ENCODE measurements at places on chromosomes 2 and 18.

DNA sequence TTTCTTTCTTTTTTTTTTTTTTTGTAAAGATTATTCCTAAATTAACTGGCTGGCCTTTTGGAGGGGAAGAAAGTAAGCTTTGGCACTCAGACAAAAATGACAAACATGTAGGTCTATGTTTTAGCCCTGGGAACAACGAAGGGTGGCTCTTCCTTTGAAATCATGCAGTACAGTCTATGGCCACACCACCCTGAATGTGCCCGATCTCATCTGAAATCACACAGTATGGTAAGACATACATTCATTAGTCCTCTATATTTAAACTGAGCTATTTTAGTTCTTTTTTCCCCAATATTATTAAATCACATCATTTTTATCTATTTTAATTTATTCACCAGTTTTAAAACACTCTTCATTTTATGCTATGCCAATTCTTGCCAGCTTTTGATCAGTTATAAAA lies 48.2 kb downstream of the PLA2R1 start:
- DNase-seq, result no peak

DNA sequence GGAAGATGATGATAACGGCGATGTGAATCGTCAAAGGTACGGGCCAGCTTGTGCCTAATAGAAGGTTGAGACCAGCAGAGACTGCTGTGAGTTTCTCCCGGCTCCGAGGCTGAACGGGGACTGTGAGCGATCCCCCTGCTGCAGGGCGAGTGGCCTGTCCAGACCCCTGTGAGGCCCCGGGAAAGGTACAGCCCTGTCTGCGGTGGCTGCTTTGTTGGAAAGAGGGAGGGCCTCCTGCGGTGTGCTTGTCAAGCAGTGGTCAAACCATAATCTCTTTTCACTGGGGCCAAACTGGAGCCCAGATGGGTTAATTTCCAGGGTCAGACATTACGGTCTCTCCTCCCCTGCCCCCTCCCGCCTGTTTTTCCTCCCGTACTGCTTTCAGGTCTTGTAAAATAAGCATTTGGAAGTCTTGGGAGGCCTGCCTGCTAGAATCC lies 3.0 kb downstream of the FZD7 start:
- no peak for DNase-seq

- DNase-seq, result peak; percentile 66
Measured at GRCh38 chr2:20514596-20515269, 67.9 kb downstream of the RHOB start.

- no peak for DNase-seq
Measured at GRCh38 chr18:58267493-58267892, 223.5 kb downstream of the NEDD4L start.

DNA sequence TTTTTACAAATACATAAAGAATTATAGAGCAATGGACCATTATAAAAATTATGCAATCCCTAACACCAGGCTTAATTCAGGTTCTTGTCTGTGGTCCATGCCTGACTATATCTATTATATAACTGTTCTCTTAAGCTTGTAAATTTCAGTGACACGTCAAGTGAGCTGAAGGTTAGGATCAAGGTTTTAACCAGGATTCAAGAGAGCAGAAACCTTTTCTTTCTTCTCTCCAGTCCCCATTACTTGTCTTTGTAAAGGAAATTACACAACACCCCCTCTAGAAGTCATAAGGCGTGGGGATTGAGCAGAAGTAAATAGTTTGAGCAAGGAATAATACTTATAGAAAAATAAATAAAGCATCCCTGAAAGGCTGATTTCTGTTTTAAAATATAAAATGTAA lies 122.0 kb downstream of the ZNF521 start:
- no peak for DNase-seq

- peak; percentile 81 for DNase-seq
Measured at GRCh38 chr2:200305797-200306195, 697 bp upstream of the SPATS2L start.

GRCh38 chr2:10208736-10209135 lies 86.2 kb downstream of the RRM2 start:
- DNase-seq, result no peak

GRCh38 chr2:113104054-113104611 lies 23.3 kb upstream of the IL1RN start:
- no peak for DNase-seq

GRCh38 chr2:173647681-173648311 lies 293.1 kb downstream of the CDCA7 start:
- DNase-seq, result no peak

DNA sequence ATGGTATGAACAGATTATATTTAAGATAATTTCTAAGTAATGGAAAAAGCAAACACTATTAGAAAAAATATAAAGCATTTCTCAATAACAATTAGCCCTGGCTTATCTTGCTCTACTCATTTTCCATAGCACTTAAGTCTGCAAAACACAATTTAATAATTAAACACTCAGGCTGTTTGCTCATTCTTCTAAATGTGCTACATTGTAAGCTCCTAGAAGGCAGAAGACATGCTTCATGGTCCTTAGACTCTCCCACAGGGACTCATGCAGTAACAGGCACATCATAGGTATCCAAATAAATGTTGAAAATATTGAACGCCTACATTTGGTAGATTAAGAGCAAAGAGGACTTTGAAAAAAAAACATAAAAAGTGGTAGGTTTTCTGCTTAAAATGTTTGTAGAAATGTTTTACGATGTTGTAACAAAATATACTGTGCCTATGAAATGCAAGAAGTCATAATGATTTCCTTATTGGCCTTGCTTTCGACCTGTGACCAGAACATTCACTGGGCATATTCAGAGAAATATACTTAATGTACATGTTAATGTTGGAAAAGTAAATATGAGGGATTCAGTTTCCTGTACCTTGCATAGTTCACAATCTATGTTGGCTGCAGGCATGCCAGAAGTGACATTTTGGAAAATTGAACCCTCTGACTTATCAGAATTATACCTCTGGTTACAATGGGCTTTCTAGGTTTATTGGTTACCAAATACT lies 27.2 kb downstream of the G6PC2 start:
- no peak for DNase-seq

GRCh38 chr2:226515344-226516055 lies 284.1 kb downstream of the IRS1 start:
- no peak for DNase-seq

GRCh38 chr2:236781933-236782816 lies 212.6 kb downstream of the ACKR3 start:
- DNase-seq, result no peak

DNA sequence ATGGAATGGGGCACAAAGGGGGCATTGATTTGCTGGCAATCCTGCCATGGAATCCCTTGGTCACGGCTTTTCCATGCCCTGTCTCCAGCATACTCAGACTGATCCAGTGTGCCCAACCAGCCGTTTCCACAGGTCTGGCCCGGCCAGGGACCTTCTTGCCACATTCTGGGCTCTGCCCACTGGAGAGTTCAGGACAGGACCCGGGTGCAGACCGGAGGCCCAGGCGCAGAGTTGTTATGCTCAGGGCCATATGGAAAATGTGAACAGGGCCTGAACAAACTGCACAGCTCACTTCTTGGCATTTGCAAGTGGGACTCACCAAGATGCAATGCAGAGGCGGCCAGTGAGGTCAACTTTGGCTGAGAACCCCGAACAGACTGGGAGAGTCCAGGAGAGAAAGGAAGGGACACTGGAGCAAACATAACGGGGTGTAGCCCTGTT lies 15.6 kb upstream of the ASAP2 start:
- peak; percentile 78 for DNase-seq

- no peak for DNase-seq
Measured at GRCh38 chr2:211367293-211367692, 810.9 kb downstream of the CPS1 start.

GRCh38 chr2:10709290-10709939 lies 12.0 kb upstream of the ATP6V1C2 start:
- DNase-seq, result peak; percentile 74

- DNase-seq, result no peak
Measured at GRCh38 chr2:150028322-150028721, 440.7 kb upstream of the MMADHC start.

DNA sequence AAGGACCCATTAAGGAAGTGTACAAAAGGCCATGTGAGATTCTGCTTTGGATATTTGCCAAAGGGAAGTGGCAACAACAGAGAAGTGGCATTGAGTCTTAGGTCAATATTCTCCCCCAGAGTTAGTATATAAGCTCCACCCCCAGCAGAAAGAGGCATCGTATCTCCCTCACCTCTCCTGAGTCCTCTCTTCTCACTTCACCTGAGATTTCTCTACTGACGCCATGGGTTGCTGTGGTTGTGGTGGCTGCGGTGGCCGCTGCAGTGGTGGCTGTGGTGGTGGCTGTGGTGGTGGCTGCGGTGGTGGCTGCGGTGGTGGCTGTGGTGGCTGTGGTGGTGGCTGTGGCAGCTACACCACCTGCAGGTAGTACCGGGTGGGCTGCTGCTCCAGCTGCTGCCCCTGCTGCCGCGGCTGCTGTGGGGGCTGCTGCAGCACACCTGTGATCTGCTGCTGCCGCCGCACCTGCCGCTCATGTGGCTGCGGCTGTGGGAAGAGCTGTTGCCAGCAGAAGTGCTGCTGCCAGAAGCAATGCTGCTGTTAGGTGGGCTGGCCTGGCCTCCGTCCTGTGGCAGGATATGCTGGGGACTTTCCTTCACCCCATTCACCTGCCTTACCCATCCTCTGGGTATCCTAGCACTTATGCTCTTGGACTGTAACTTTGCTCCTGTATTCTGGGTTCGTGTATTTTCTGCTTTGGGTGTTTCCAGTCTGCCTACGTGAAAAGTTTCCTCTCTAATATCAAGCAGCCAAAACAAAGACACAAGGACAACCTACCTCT lies 5.9 kb downstream of the SCYGR3 start:
- DNase-seq, result peak; percentile 10

- DNase-seq, result no peak
Measured at GRCh38 chr2:20478961-20479360, 32.1 kb downstream of the RHOB start.

GRCh38 chr2:232634206-232635150 lies 1.1 kb downstream of the EFHD1 start:
- no peak for DNase-seq

DNA sequence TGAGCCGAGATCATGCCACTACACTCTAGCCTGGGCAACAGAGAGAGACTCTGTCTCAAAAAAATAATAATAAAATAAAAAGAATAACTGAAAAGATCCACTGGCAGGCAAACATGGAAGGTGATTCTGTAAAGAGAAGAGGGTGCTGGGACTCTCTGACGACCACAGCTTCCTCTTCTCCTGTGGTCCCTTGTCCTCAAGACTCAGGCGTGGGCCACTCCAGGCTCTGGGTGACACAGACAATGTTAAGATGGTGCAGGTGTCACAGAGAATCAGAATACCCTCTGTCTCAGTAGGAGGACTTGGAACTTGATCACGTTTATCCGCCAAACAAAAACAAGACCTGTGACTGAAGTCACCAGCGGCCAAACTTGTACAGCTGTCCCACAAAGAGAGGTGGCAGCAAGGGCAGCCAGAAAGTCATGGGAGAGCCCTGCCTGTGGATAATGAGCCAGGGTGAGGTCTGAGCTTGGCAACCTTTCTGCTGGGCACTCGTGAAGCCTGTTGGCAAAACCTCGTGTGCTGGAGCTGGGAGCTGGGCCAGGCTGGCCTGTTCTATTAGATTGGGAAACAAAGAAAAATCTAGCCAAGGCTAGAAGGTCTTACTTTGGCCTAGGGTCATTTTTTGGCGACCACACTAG lies 76.4 kb upstream of the ITGA6 start:
- no peak for DNase-seq

- DNase-seq, result no peak
Measured at GRCh38 chr2:176405477-176405876, 136.2 kb downstream of the MTX2 start.

- DNase-seq, result no peak
Measured at GRCh38 chr2:217340176-217340575, 480.3 kb upstream of the TNP1 start.

- no peak for DNase-seq
Measured at GRCh38 chr18:3444954-3445353, 5.0 kb upstream of the TGIF1 start.

GRCh38 chr2:217705461-217705860 lies 297.3 kb downstream of the TNS1 start:
- no peak for DNase-seq

- no peak for DNase-seq
Measured at GRCh38 chr2:63053889-63054602, 3.4 kb downstream of the OTX1 start.

DNA sequence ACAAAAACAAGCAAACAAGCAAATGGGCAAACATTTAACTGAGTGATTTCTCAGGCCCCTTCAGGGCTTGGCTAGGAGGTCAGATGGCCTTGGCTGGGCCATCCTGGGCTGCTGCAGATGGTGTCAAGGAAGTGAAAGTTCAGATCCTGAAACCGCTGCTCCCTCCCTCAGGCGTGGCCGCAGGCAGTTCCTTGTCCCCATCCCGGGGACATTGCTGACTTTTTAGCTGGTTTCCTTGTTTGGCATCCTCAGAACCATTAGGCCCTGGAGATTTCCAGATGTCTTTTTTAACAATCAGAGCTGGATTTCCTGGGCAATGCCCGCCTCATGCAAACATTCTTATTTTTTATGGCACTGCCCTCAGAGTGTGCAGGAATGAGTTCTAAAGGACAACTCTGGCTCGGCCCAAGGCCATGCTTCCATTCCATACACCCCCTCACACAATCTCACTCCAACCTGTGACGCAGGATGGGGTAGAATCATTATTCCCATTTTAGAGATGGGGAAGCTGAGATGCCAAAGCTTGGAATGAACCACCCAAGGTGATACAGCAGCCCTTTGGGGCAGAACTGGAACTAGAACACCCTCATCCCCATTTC lies 86.1 kb upstream of the ZCCHC2 start:
- DNase-seq, result no peak

DNA sequence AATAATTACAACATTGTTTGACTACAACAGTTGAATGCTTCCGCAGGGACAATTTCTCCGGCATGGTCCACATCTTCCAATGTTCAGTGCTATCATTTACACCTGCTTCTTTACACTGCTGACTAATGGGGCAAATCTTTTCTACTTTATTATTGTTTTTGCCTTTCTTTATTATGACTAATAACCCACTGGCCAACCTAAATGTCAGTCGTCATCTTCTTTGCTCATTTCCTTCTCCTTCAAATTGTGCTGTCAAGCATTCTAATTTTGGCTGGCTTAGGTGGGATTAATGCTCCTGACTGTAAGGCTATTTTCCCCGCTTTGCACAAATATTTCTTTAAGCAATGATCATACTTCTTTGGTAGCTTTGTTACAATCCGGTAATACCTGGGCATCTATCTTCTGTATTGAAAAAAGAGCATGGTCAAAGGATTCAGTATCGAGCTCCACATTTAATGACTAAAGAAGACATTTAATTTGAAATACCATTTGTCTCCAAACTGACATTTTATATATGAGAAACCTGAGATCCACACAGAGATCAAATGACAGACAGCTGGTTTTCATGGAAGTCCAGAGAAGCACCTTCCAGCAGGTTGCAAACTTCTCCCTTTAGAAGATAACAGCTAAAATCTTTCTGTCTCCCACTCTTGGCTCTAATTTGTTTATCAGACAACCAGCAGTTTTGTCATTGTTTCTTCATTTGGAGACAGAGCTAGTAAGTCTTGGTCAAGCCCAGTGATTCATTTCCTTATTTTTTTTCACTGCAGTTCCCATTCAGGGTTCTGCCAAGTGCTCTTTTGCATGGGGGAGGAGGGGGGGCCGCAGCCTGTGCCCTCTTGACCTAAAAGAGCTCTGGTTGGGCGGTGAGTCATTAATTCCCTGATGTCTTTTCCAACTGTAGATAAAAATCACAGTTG lies 132.9 kb downstream of the SOCS6 start:
- peak; percentile 33 for DNase-seq

GRCh38 chr2:197556456-197556855 lies 40.6 kb downstream of the MOB4 start:
- no peak for DNase-seq

Measured in SW480 (cell line).